ENCODE measurements at places on chromosomes 5 and 9. TPM values are rescaled to one million over a fixed set of nuclear protein-coding genes. Genes with fewer than 3 reads are reported as not detected.

The FAM163B gene
- not detected for total RNA-seq

The EXOSC3 gene
- total RNA-seq = 48.0 TPM

The ELAVL2 gene
- total RNA-seq = not detected

The TRIM7 gene
- 1.2 TPM for total RNA-seq

The ROPN1L gene
- not detected for total RNA-seq

GRCh38 chr9:136381311-136381710 is 7.8 kb upstream of the CARD9 start:
- no peak for DNase-seq

GRCh38 chr5:145429170-145429569 is 406.0 kb downstream of the PRELID2 start:
- no peak for DNase-seq

DNA sequence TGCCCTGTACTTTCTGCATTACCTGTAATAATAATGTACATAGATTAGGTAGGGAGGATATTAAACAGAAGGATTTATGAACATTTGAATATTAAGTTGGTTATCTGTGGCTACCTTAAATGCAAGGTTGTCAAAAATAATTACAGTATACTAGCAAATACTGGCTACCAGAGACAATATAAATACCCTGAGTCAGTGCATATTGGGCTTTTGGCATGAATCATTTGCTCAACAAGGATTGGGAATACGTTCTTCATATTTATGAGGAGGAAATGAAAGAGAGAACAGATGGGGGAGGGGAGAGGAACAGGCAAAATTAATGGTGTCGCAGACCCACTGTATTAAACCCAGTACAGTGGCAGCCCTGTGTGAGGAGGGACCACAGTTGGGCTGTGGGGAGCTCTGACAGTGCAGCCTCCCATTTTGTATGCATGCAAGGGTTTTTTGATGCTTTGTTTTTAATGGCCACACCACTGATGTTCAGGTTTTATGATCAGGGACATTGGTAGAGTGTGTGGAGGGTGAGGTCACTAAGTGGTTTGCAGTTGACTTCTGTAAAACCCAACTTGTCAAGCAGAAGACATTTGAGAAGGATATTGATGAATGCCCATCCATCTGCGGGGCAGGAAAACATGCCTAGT is 56.9 kb downstream of the MVB12B start:
- no peak for DNase-seq

GRCh38 chr5:119220576-119221197 is 135.1 kb upstream of the TNFAIP8 start:
- no peak for DNase-seq

GRCh38 chr5:43548358-43548757 is 8.5 kb downstream of the PAIP1 start:
- DNase-seq = no peak
